Left kidney (tissue), 8 donors: ENCODE measurements at places on chromosomes 13 and 19. TPM values are rescaled to one million over a fixed set of nuclear protein-coding genes. Genes with fewer than 3 reads are reported as not detected.

SIGLEC12 gene
- 0.10 TPM for polyA plus RNA-seq

LRFN3 gene
- polyA plus RNA-seq, result 10.2 TPM

- no peak for DNase-seq
Measured at GRCh38 chr19:16327911-16328823, 3.5 kb downstream of the KLF2 start.

GRCh38 chr19:39390451-39390750 is 505 bp downstream of the PAF1 start:
- DNase-seq, result no peak

GRCh38 chr19:1700733-1701663 is 48.6 kb upstream of the TCF3 start:
- no peak for DNase-seq

DNA sequence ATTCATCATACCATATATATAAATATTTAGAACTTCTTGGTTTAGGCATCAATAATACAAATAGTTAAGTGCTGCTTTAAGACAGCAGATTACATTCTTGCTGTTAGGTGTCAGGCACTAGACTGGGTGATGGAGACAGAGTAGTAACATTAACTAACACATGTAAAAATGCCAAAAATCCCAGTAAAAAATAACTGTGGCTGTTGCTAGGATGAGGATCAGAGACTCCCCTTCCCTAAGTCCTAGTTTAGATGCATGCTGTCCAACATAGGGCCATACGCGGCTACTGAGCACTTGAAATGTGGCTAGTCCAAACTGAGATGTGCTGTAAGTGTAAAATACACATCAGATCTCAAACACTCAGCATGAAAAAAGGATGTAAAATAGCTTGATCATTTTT is 94.7 kb downstream of the CDADC1 start:
- no peak for DNase-seq

DNA sequence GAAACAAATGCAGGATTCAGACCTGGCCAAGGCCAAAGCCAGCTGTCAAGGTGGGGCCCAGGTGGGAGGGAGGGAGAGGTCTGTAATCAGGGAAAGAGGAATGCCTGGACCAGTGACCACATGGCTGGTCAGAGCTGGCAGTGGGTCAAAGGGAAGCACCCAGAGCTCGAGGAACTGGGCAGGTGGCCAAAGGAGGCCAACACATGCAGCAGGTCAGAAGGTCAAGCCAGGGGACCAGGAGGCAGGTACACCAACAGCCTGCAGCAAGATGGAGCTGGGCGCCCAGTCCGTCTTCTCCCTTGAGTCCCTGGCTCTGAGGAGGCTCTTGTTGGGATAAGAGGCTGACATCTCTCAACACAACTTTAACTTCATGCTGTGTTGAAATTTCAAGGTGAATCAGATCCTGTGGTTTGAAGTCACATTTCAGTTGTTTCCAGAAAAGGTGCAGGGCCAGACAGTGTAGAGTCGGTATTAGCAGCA is 17.1 kb downstream of the GPATCH1 start:
- no peak for DNase-seq

GRCh38 chr19:50252111-50252886 is 48.9 kb downstream of the MYH14 start:
- no peak for DNase-seq
